T-helper 9 cell (primary cell): ENCODE measurements at places on chromosomes 2 and 18.

DNA sequence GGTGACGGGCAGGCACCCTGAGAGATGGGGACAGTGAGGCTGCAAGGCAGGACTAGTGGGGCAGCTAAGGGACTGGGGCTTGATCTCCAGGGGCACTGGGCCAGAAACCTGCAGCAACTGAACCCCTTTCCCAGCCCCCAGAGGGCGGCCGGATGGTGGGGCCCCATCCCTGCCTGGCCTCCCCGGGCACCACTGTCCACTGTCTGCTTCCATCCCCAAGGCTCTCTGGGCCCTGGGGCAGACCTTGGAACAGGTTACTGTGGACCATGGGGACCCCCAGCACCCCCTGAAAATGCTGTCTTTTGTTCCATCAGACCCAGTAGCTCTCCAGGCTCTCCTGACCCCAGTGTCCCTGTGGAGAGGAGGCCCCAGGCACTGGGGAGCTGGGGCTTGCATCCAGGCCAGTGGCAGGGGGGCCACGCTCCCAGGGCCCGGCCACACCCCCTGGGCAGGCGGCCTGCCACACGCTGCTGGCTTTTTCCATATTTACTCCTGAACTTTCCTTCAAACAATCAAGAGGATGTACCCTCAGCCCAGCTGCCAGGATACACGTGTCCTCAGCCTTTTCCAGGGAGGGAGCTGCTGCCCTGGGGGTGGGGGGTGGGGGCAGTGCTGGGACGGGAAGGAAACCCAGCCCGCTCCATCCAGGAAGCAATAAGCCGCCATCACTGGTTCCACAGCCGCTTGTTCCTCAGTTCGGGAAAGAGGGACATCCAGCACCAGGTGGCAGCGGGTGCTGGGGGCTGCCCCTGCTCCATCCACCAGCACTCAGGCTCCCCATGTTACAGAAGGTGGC lies 102.3 kb upstream of the ODC1 start:
- DNase-seq = no peak

- no peak for DNase-seq
Observed at GRCh38 chr2:167134381-167135072, 246.2 kb downstream of the XIRP2 start.

DNA sequence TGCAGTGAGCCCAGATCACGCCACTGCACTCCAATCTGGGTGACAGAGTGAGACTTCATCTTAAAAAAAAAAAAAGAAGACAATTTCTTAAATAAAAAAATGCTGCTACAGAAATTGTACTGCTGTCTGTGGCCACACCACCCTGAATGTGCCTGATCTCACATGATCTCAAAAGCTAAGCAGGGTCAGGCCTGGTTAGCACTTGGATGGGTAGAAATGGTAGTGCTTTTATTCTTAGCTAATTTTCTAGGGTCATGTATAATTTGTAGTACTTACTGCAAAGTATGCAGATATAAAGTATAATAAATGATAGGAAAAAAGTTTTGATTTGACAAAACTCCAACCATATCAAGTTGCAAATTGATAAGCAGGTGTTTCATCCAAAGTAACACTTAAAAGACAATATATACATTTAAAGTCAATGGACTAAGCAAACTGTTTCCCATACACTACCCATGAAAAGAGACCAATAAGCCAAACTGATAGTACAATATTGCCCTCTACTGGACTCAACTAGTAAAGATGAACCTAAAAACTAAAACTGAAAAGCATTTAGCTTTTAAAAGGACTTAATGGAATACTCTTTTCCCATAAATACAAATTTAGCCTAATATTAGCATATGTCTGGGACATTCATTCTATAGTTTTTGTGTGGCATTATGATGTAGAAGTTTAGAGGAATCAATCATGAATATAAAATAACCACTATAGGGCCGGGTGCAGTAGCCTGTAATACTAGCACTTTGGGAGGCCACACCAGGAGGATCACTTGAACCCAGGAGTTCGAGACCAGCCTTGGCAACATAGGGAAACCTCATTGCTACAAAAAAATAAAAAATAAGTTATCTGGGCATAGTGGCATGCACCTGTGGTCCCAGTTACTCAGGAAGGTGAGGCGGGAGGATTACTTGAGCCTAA lies 18.6 kb upstream of the PEX13 start:
- no peak for DNase-seq

- DNase-seq = no peak
Observed at GRCh38 chr18:9869715-9870430, 15.9 kb upstream of the TXNDC2 start.

DNA sequence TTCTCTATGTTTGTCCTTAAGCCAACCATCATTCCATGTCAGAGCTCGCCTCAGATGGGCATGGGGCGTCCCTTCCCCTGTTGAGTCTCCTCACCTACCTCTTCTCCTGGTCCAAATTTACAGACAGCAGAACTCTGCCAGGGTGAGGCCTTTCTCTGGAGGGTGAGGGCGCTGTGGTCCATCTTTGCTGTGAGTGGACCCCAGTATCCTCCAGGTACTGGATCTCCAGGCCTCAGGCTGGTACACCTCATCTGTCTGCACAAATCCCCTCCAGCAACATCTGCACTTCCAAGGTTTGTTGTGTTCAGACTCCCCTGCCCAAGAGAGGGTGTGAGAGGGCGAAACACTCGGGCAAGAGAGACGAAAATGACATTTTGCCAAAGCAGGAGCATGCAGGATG lies 63.9 kb upstream of the EDAR start:
- no peak for DNase-seq
